ENCODE measurements at places on chromosomes 11 and 22.

GRCh38 chr11:2342557-2342956 is 34.6 kb upstream of the CD81 start:
- no peak for DNase-seq

DNA sequence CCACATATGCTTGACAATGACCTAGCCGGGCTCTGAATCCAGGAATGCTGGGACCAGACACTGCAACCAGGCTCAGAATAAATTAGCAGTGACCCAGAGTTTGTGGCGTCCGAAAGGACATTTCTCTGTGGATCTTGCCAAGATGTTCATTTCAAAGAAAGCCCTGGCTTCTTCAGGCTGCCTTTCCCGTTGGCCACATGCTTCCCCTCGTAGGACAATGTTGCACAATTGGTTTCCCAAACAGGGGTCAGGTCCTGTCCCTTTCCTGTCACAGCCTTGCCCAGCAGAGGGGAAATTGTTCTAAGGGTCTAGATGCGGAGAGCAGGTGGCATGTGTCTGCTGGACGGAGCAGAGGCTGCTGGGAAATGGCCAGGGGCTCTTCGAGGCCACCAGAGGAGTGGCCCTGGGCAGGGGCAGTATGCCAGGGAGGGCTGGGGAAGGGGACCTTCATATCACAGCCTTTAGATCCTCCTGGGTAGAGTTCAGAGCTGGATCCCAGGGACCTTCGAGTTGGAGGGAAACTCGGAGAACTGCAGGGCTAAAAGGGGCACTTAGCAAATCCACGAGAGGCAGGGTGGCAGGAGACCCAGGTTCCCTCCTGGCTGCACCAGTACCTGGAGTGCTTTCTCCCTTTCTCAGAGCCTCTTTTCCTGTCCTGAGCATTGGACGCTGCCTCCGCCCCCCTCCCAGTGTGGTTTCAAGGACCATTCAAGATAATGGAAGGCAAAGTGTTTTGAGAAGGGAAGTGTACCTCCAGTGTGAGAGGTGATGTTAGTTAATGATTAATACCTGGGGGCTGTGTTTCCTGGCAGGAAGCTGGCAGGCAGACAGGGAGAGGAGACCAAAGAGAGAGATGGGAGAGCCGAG is 42.3 kb downstream of the C11orf96 start:
- no peak for DNase-seq

GRCh38 chr11:91435694-91436395 is 788.8 kb upstream of the FAT3 start:
- no peak for DNase-seq

DNA sequence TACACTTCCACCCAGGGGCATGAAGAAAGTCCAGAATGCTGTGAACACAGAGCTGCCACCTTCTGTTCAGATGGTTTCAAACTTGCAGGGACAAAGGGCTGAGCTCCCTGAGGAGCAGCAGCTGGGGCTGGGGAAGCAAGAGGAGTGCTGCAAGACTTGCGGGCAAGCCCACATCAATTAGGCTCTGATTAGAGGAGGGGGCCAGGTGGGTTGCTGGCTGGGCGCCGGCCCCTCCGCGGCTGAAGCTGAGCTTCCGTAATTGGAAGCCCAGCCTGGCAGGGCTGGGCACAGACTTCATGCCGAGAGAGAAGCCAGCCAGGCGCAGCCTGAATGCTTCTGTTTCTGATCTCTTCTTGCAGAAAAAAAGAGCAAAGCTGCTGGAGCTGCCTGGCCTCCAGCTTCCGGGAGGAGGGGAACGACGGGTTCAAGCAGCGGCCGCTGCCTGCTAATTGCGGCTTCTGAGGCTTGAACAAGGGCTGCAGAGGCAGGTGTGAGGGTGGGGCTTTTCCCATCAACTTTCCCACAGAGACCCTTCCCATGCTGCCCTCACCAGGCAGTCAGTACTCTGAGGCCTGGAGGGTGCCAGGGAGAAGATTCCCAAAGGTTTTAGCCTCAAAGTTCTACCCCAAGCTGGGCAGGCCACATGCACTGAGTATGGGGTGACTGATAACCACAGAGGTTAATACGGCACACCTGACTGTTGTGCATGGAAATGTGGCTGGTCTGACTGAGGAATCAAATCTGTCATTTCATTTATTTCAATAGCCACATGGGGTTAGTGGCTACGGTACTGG is 91.1 kb upstream of the LMO1 start:
- DNase-seq, result no peak

DNA sequence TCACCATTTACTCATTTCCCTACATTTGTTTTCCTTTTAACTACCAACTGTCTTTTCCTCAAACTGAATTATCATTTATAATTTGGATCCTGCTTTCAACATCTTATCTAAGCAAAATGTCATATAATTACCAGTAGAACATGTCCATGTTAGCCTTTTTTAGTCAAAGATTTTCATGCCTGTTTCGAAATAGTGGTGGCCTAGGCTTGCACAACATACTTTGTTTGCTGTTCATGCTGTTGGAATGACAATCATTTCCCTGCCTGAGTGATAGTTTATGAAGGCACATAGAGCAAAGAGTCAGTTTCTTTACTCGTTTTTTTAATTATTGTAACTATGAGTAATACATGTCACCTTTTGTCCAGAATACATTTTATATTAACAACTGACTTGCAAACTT is 144.3 kb upstream of the ANO3 start:
- no peak for DNase-seq

DNA sequence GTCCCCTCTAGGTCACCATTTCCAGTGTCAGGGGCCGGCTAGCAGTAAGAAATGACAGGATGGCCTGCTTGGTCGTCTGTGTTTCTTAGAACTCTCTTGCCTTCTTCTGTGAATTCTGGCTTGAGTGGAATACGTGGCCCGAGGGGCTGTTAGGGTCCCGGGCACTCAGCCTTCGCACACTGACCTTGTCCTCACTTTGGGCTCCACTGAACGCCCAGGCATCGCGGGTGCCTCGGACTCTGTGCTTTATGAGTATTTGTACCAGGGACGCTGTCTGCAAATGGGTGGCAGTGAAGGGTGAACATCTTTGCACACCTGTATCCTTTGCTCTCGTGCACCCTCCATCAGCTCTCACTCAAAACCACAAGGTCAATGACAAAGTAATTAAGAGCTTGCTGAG is 123.4 kb upstream of the ANO1 start:
- DNase-seq, result no peak

GRCh38 chr22:17402293-17402692 is 33.0 kb downstream of the CECR2 start:
- no peak for DNase-seq

- DNase-seq, result no peak
Observed at GRCh38 chr11:120682866-120683265, 171.3 kb downstream of the GRIK4 start.

GRCh38 chr11:96008161-96008720 is 84.3 kb upstream of the MTMR2 start:
- DNase-seq, result no peak

DNA sequence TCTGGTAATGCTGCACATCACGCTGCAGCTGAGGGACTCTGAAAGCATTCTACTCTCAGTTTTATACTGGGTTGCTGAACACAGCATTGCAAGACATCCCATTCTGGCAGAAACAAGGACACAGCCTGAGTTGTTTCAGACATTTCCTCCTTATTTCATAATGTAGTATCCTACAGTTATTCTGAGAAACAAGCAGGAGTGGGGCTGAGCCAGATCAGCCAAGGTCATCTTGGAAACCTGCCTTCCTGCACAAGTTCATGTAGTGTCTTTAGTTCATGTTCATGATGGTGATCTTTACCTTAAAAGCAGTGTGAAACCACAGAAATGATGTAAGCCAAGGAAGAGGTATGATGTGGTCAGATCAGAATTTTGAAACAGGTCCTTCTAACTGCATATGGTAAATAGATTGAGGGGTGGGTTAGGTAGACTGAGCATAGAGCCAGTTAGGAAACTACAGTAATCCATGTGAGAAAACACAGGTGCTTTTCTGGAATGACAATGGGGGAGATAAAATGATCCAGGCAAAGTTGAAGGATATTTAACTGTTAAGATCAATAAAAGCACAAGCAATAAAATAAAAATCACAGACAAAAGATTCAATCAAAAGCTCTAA is 1686.8 kb downstream of the LRRC4C start:
- DNase-seq, result no peak

DNA sequence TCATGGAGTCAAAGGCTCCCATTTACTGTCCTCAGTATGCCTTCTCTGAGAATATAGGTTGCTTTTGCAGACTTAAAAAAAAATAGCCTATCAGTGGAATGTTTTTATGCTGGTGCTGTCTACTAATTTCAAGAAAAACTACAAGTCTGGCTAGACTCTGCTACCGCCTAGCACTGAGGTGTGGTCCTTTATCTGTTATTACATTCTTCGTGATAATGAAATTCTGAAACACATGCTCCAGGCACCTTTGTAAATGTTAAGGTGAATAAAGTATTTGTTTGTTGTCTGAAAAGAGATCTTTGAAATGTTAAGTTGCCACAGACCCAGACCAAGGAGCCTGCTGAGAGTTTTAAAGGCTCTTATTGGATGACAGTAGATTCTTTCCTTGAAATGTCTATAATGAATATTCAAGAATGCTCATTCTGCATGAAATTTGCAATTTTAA is 95.3 kb downstream of the DBX1 start:
- DNase-seq, result no peak
